ENCODE measurements at places on chromosomes 7 and 10.

DNA sequence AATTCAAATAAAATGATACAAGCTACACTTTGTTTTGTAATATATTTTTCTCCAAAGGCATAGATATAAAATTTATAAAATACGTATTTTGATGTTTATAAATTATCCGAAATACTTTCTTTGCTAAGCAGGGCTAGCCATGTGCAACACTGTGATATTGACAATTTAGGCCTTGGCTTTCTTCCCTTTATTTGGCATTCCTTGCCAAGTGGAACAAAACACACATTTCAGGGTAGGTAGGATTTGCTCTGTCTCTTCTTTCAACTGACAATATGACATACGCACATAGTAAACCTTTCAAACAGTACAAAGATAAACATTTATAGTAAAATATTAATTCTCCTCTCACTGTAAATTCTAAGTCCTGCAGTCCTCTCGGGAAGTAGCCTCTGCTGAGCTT, 103.3 kb upstream of the POT1 start:
- DNase-seq = no peak

DNA sequence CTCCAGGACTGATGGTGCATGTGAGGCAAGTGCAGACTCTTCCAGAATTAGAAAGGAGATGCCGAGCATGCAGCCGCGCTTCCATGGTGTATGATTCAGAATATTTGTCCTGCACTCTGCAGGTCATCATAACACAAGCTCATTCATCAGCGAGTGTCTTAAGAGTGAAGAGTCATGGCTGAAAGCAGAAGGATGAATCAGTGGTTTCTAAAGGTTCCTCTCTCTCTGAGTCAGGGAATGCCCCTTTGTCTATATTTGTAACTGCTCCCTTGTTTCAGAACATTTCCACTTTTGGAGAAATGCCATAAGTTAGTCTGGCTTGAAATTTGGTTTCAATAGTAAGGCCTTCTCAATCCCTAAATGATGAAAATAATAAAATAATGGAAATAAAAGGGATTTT, 52.3 kb downstream of the HECW1 start:
- peak; percentile 52 for DNase-seq

DNA sequence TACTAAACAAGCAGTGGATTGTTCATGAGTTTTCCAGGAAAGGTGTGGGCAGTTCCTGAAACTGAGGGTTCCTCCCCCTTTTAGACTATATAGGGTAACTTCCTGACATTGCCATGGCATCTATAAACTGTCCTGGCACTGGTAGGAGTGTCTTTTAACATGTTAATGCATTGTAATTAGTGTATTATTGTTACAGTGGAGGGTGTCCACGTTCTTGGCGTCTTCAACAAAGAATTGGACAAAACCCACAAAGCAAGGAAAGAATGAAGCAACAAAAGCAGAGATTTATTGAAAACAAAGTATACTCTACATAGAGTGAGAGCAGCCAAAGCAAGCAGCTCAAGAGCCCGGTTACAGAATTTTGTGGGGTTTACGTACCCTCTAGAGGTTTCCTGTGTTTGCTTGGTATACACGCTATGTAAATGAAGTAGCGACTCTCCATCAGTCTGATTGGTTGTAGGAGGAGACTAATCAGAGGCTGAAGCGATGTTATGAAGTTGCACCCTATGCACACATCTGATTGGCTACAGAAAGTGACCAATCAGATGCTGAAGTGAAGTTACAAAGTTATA, 175.2 kb downstream of the NSUN6 start:
- no peak for DNase-seq

GRCh38 chr7:66731986-66732385, 8.5 kb upstream of the RABGEF1 start:
- DNase-seq = no peak

- no peak for DNase-seq
Observed at GRCh38 chr10:119211176-119211575, 3.8 kb downstream of the GRK5 start.

- no peak for DNase-seq
Observed at GRCh38 chr7:128954830-128955802, 17.4 kb downstream of the IRF5 start.

DNA sequence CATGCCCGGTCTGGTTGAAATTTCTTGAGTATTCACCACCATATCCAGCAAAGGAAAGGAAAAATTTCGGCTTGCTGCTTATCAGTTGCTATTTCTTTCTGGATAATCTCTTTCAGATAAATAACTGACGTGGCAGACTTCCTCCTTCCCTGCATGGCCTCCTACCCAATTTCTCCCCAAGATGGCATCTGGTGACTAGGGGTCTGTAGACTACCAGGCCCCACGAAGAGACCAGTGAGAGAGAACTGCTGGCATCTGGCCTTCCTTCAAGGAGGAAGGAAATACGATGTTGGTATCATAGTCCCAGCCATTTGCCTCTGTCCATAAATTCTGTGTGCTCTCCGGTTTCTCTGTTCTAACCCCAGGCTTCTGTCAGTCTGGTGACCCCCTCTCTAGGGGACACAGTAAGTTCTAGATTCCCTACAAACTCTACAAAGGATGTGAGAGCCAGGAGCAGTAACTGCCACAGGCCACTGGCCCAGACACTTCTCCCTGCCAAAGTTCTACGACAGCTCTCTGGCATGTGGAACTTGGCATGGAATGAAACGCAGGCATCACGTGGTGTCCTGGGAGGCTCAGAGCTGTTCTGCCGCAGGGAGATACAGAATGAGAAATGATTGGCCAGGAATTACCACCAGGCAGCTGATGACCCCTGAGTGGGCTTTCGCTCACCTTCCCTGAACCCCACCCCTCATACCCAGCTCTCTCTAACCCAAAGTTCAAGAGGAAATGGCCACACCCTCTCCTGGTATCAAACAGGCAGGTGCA, 30.0 kb upstream of the MSRB2 start:
- peak; percentile 21 for DNase-seq

- no peak for DNase-seq
Observed at GRCh38 chr10:11265484-11265883, 247.8 kb downstream of the CELF2 start.

DNA sequence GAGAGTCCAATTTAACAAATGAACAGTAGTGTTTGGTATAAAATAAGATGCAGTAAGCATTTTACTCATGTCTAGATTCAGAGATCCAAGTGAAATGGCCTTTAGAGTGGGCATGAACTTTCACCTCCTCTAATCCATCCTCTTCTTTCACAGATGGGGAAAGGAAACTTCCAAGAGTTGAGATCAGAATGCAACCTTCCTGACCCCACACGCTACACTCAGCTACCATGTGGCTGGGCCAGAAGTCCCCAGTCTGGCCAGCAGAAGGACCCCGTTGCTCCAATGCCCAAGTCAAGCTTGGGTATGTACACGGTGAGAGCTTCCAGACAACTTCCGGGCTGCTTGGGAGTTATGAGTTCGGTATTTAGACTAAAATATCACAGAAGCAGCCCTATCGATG, 228.0 kb downstream of the ELMO1 start:
- DNase-seq = no peak
